ENCODE measurements at places on chromosomes 7 and 10. TPM values are rescaled to one million over a fixed set of nuclear protein-coding genes. Genes with fewer than 3 reads are reported as not detected.
A peak's percentile ranks its signal among the peaks of the same experiment; 100 is the strongest.

DNA sequence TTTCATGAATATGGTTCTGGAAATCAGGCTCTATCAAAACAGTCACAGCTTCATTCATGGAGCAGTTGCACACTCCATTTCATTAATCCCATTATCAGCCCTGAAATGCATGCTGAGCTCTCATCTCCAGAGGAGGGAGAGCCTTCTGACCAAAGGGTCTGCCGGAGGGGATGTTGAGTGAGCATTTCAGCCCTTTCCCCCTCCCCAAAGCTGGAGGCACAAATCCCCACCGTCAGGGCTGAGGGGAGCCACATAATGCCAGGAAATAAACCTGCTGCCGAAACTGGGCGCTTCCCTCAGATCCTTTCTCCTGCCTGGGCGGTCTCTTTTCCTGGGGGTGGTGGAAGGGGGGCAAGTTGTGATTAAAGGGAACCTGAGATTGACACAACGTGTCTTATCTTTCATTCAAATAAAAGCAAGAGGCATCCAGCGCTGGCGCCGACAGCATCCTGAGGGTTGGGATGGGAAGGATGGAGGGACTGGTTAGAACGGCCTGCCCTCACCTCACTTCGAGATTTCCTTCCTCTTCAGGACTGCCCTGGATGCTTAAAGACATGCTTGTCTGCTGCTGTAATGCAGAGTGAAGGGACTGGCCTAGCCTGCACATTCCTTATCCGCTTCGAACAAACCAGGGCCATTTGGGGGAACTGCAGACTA lies 71.6 kb downstream of the TLL2 start:
- H3K27me3 ChIP-seq = no peaks in the 10 kb centered on the region
- no peak overlapping the region for H3K4me3 ChIP-seq
- no peak overlapping the region for H3K27ac ChIP-seq
- no peak for DNase-seq
- peaks cover 13% of the 10 kb centered on the region for H3K4me1 ChIP-seq
- H3K36me3 ChIP-seq = no peaks in the 10 kb centered on the region

DNA sequence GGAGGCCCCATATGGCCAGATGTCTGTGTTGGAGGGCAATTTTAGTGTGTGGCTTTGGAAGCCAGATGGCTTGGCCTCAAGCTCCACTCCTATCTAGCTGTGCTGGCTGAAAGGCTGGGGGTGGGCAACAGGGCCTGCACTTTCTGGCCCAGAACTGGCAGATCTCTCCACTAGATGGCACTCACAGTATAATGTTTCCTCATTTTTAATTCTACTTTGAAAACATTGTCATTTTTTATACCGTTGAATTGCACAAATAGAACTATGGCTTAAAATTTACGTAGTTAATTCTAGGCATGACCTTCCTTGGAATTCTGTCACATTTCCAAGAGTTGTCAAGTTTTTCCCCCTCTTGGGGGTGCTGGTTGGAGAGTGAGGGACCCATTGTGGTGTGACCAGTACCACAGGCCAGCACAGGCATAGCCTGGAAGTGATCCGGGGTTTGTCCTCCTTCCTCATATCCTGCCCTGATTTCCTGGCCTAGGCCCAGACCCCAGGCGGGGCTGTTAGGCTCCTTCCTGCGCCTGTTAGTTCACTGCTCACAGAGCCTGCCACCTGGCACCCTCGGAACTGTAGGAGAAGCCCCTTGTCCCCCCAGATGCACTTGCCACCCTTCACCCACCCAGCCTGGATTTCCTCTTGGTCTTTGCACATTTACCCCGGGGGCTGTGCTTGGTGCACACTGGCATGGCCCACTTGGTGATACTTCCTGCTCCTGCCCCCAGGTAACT lies 52.8 kb downstream of the ARHGAP22 start:
- H3K27me3 ChIP-seq = no peaks in the 10 kb centered on the region
- peak; percentile 63 for DNase-seq
- peaks cover 3% of the 10 kb centered on the region for H3K4me1 ChIP-seq
- no peak overlapping the region for H3K27ac ChIP-seq
- H3K4me3 ChIP-seq = no peak overlapping the region
- H3K36me3 ChIP-seq = no peaks in the 10 kb centered on the region

DNA sequence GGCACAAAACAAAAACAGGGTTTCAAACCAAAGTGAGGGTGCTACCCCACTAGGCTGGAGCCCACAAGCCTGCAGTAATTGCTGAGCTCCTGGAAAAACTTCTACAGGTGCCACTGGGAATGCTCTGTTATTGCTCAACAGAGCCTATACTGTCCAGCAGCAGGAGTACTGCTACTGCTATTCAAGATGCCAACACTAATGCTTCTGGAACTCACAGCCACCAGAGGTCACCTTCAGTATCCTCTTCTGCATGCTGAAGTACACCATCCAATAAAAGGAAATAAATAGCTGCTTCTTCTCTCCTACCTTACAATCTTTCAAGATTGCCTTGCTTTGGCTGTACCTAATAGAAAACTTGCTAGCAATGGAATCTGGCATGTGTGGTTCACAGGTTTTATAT lies 222.0 kb downstream of the LRRN3 start:
- no peak overlapping the region for H3K27ac ChIP-seq
- H3K36me3 ChIP-seq = no peaks in the 10 kb centered on the region
- DNase-seq = no peak
- no peaks in the 10 kb centered on the region for H3K4me1 ChIP-seq

DNA sequence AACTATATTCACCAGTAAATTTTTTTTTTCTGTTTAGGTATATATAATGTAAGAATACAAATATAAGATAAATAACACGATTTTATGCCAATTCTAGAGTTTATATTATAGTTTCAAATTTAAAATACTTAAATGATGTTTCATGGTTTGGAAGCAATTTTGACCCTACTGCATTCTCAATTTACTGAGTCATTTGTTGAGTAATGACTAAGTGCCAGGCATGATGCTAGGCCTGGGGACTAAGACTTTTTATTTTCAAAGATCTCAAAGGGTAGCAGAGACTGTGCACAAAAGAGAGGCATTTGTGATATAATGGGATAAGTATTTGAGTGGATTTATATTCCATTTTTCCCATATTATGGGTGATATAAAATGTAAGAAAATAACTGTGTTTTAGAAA lies 78.9 kb upstream of the SMIM30 start:
- DNase-seq = no peak
- no peaks in the 10 kb centered on the region for H3K36me3 ChIP-seq
- H3K4me3 ChIP-seq = no peak overlapping the region
- no peaks in the 10 kb centered on the region for H3K4me1 ChIP-seq
- H3K27me3 ChIP-seq = no peaks in the 10 kb centered on the region

GRCh38 chr7:55069271-55069792 lies 50.5 kb downstream of the EGFR start:
- no peak for DNase-seq
- no peaks in the 10 kb centered on the region for H3K36me3 ChIP-seq
- no peak overlapping the region for H3K27ac ChIP-seq
- peaks cover 9% of the 10 kb centered on the region for H3K4me1 ChIP-seq
- H3K4me3 ChIP-seq = no peak overlapping the region
- no peaks in the 10 kb centered on the region for H3K27me3 ChIP-seq

GRCh38 chr10:102713539-102713813 lies 721 bp downstream of the ARL3 start:
- peak overlapping the region; percentile 66 for H3K27ac ChIP-seq
- no peak for DNase-seq
- H3K4me3 ChIP-seq = peak overlapping the region; percentile 95

DNA sequence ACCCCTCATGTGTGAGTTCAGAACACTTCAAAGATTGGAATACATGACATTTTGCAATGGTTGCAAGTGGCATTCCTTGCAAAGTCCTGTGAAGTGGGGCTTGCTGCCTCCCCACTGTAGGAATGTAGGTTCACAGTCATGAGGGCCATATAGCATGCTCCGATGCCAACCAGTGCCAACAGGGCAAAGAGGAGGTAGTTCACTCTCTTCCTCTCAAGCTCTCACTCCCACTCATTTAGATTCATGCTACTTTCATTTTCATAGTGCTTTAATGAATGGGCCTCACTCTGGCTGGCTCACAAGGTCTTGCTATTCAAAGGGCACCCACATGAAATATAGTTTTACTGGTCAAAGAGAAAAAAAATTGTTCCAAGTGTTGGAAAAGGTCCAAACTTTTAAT lies 169.9 kb upstream of the AOAH start:
- no peak for DNase-seq
- H3K4me1 ChIP-seq = no peaks in the 10 kb centered on the region
- no peaks in the 10 kb centered on the region for H3K27me3 ChIP-seq
- H3K27ac ChIP-seq = no peak overlapping the region
- no peak overlapping the region for H3K4me3 ChIP-seq

DNA sequence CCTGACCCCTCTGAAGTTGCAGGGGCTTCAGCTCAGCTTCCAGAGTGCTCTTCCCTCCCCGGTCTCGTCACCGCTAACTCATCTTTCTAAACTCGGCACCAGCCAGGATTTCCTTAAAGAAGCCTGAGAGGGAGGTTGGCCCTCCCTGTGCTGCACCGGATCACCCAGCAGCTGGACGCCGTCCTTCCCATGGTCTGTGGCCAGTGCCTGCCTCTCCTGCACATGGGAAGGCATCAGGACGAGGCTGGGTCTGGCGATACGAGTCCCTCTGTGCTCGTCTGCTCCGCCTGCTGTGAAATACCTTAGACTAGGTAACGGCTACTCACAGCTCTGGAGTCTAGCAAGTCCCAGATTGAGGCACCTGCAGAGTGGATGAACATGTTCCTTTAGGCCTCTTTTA lies 179.1 kb downstream of the ZMYND11 start:
- H3K27me3 ChIP-seq = no peaks in the 10 kb centered on the region
- no peaks in the 10 kb centered on the region for H3K4me1 ChIP-seq
- no peak for DNase-seq
- no peak overlapping the region for H3K27ac ChIP-seq

- H3K36me3 ChIP-seq = no peaks in the 10 kb centered on the region
- no peak overlapping the region for H3K27ac ChIP-seq
- peaks cover 5% of the 10 kb centered on the region for H3K4me1 ChIP-seq
- H3K4me3 ChIP-seq = no peak overlapping the region
- peak; percentile 43 for DNase-seq
- no peaks in the 10 kb centered on the region for H3K27me3 ChIP-seq
Measured at GRCh38 chr7:151426904-151427704, 12.8 kb downstream of the CRYGN start.

DNA sequence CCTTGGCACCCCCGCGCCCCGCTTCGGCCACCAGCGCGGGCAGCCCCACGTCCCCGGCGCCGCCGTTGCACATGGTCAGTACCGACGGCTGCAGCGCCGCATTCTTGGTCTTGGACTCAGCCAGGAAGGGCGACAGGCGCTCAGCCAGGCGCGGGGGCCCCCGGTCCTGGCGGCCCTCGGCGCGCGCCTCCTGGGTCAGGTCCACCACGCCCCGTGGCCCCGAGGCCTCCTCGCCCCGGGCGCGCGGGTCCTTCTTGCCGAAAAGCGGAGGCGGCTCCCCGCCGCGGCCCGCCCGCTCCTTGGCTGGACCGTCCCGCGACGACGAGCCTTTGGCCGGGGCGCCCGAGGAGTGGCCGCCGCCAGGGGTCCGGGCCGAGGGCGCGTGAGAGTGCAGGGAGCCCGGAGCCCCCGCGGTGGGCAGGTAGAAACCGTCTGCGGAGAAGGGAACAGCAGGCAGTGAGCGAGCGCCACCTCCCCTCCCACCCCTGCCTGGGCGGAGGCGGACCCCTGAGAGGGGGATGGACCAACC lies 34.7 kb downstream of the TNRC18 start:
- H3K36me3 ChIP-seq = no peaks in the 10 kb centered on the region
- no peaks in the 10 kb centered on the region for H3K27me3 ChIP-seq
- peak overlapping the region; percentile 21 for H3K4me3 ChIP-seq
- DNase-seq = no peak
- no peaks in the 10 kb centered on the region for H3K4me1 ChIP-seq

- no peaks in the 10 kb centered on the region for H3K27me3 ChIP-seq
- no peaks in the 10 kb centered on the region for H3K4me1 ChIP-seq
- H3K27ac ChIP-seq = no peak overlapping the region
Measured at GRCh38 chr7:81499262-81500116, 270.4 kb downstream of the HGF start.

GRCh38 chr7:139908792-139909191 lies 79.7 kb downstream of the TBXAS1 start:
- H3K36me3 ChIP-seq = no peaks in the 10 kb centered on the region
- H3K27me3 ChIP-seq = no peaks in the 10 kb centered on the region
- H3K27ac ChIP-seq = no peak overlapping the region
- H3K4me3 ChIP-seq = no peak overlapping the region

GRCh38 chr7:106848851-106849442 lies 16.1 kb upstream of the PIK3CG start:
- H3K27ac ChIP-seq = no peak overlapping the region
- H3K4me3 ChIP-seq = no peak overlapping the region

GRCh38 chr10:110786172-110786571 lies 85.6 kb upstream of the PDCD4 start:
- DNase-seq = no peak
- H3K36me3 ChIP-seq = no peaks in the 10 kb centered on the region
- peaks cover 7% of the 10 kb centered on the region for H3K4me1 ChIP-seq
- H3K27ac ChIP-seq = no peak overlapping the region
- H3K27me3 ChIP-seq = no peaks in the 10 kb centered on the region
- no peak overlapping the region for H3K4me3 ChIP-seq

DNA sequence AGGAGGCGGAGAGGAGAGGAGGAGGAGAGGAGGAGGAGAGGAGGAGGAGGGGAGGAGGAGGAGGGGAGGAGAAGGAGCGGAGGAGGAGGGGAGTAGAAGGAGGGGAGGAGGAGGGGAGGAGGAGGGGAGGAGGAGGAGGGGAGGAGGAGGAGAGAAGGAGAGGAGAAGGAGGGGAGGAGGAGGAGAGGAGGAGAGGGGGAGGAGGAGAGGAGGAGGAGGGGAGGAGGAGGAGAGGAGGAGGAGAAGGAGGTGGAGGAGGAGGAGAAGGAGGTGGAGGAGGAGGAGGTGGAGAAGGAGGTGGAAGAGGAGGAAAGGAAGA lies 15.5 kb upstream of the CRCP start:
- H3K27ac ChIP-seq = no peak overlapping the region
- DNase-seq = no peak
- no peaks in the 10 kb centered on the region for H3K36me3 ChIP-seq
- no peaks in the 10 kb centered on the region for H3K4me1 ChIP-seq

DNA sequence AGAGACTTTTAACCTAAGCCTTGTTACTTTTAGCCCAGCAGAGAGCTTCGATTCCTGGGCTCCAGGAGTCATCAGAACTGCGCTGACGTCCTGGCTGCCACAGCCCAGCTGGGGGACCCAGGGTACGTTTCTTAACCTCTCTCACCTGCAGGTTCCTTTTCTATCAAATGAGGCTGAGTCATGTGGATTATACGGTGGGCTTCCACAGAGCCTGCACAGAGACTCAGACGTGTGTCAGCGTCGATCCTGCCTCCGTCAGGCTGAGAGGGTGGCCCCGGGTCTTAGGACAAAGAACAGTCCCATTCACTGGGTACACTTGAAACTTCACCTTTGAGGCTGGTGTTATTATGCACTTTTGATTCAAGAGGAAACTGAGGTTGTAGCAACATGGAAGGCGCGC lies 100.7 kb upstream of the FGFR2 start:
- no peak overlapping the region for H3K4me3 ChIP-seq
- H3K36me3 ChIP-seq = no peaks in the 10 kb centered on the region
- H3K4me1 ChIP-seq = no peaks in the 10 kb centered on the region
- no peak overlapping the region for H3K27ac ChIP-seq
- DNase-seq = no peak

Gene CTAGE6
- 0.06 TPM for polyA plus RNA-seq

Gene MYL10
- 0.18 TPM for polyA plus RNA-seq

Gene PPP2R2D
- polyA plus RNA-seq = 25.4 TPM

Gene TMEM270
- 0.26 TPM for polyA plus RNA-seq

Gene NRCAM
- polyA plus RNA-seq = 2.2 TPM

Gene SYT15B
- polyA plus RNA-seq = 0.13 TPM

Gene UCN3
- polyA plus RNA-seq = not detected

Gene STAMBPL1
- polyA plus RNA-seq = 5.5 TPM

Gene WIPF3
- 5.0 TPM for polyA plus RNA-seq

Gene TRIM73
- polyA plus RNA-seq = 0.64 TPM

Gene ALOX5
- 7.7 TPM for polyA plus RNA-seq
